ENCODE measurements at places on chromosomes 12 and 14.

DNA sequence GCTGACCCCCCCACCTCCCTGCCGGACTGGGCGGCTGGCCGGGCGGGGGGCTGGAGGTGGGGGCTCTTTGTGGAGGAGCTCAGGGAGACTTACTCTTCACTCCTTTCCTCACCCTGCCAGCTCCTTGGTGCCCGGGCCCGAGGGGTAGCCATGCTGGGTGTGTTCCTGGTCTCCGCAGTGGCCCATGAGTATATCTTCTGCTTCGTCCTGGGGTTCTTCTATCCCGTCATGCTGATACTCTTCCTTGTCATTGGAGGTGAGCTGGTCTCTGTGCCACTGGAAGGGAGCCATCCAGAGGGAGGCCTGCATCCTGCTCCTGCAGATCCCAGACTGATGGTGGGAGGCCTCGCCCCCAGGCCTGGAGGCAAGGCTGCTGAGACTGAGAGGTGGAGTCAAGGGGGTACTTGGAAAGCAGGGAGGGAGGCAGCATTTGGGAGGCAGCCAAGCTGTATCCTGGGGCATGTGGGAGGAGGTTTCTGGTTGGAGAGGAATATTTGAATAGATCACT, 19.7 kb downstream of the SOAT2 start:
- DNase-seq: no peak

GRCh38 chr14:72614891-72615415, 278.9 kb downstream of the DPF3 start:
- DNase-seq: no peak

DNA sequence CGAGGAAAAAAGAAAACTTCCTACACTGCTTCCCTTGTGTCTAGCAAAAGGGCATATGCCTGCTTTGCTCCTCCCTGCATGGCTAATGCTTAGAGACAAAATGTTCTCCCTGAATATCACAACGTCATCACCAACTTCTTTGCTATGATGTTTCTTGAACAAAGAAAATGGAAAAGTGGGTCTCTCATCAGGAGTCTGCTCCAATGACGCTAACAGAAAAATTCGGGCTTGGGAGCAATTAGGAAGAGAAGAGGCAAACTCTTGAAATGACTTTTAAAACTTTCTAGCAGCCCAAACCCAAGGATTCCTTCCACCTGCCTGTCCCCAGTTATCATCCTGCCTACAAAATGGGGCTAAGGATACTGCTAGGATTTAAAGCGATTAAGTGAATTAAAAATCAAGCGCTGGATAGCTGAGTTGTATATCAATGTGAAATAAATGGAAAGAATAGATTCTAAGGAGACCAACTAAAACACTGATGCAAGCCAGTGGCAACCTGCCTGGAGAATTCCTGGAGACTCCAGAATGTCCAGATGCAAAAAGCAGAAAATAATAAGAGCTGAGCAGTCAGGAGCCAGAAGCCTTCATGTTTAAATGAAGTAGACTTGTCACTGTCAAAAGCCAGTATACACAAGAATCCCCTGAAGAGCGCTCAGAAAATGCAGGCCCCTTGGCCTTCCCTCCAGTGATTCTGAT, 183.8 kb downstream of the DPF3 start:
- no peak for DNase-seq

- DNase-seq: no peak
These were observed at the start of gene FGF23 for GRCh38 chr12:4379405-4379804. Gene FGF23, minus strand, starts transcription at chr12:4379712. Its CDS starts 130 bp downstream, at chr12:4379582.

DNA sequence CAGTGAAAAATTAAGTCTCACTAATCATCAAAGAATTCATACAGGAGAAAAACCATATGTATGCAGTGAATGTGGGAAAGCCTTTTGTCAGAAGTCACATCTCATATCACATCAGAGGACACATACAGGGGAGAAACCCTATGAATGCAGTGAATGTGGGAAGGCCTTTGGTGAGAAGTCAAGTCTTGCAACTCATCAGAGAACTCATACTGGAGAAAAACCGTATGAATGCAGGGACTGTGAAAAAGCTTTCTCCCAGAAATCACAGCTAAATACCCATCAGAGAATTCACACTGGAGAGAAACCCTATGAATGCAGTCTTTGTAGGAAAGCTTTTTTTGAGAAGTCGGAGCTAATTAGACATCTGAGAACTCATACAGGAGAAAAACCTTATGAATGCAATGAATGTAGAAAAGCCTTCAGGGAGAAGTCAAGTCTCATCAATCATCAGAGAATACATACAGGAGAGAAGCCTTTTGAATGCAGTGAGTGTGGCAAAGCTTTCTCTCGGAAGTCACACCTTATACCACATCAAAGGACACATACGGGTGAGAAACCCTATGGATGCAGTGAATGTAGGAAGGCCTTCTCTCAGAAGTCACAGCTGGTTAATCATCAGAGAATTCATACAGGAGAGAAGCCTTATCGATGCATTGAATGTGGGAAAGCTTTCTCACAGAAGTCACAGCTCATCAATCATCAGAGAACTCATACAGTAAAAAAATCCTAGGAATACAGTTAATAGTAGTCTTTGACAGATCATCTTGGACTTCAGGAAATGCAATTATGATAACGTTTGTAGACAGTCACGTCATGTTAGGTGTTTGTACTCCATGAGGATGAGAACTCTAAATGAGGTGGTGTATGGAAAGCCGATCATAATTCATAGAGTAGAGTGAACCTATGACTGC, 21.1 kb downstream of the ZNF84 start:
- no peak for DNase-seq

- DNase-seq: no peak
These were observed 1123.0 kb downstream of the VRK1 start for GRCh38 chr14:97920201-97920600.

DNA sequence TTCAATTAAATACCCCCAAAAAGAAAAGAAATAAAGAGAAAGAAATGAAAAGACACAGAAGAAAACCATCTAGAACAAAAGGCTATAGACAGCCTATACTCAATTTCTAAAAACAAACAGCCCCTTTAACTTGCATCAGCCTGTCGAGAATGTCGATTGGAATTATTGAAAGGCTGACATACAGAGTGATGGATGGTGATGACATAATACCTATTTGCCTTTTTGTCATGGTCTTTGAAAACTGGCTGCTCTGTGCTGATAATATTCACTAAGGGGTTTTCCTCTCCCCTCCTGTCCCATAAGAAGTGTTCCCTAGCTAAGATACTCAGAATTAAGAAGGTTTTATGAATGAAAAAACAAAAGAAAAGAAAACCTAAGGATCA, 393.7 kb downstream of the SOX5 start:
- DNase-seq: no peak

- DNase-seq: no peak
These were observed 148.3 kb upstream of the GRIN2B start for GRCh38 chr12:14129611-14130195.
